ENCODE measurements at places on chromosomes 11 and 22.

GRCh38 chr11:122192634-122193255, 76.7 kb upstream of the BLID start:
- no peak for DNase-seq

DNA sequence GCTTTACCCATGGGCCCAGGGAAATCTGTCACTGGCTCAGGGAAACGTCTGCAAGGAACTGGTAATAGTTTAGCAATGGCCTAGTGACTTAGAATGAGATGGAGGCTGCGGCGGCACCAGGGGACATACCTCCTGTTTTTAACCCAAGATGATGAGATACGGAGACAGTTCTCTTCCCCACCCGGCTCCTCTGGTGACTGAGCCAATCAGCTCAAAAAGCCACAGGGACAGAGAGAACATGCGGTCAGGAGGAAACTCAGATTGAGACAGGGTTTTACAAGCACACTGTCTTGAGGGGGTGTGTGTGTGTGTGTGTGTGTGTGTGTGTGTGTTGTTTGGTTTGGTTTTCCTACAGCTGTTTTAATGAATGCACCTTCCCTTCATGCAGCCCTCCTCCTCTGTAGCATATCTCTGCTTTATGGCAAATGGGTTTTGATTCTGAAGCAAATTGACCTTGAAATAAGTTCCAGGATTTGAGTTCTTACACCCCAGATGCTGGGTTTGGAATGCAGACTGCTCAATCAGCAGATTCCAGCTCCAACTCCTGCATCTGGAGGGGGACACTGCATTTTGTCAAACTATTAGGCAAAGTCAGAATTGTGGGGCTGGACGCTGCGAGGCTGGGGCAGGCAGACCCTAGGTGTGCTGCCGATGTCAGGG, 246.2 kb downstream of the NTM start:
- DNase-seq, result no peak

GRCh38 chr11:35168671-35169070, 29.7 kb downstream of the CD44 start:
- no peak for DNase-seq

GRCh38 chr11:106988151-106989077, 29.9 kb downstream of the GUCY1A2 start:
- no peak for DNase-seq

GRCh38 chr11:78851878-78852586, 277.4 kb upstream of the NARS2 start:
- no peak for DNase-seq

Data from CD4-positive, alpha-beta T cell treated with Interleukin-10 for 1 hour (primary cell).